Neural crest cell (in vitro differentiated cells): ENCODE measurements at places on chromosomes 1 and 21. TPM values are rescaled to one million over a fixed set of nuclear protein-coding genes. Genes with fewer than 3 reads are reported as not detected.

DNA sequence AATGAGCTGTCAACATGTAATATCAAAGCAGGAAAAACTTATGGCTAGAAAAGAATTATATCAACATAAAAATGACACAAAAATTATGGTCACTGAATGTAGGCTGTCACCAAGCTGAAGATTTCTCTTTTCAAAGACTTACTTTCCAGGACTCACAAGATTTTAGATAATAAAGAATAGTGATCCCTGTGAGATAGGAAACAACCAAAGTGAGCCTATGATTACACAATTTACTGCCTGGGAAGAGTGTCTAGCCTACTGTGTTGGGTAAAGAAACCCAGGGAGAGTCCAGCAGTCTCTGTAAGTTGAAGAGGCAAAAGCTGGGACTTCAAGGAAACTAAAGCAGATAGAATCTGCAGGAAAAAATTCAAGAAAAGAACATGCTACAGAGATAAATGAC, 20.2 kb upstream of the RGS1 start:
- no peak overlapping the region for H3K27ac ChIP-seq
- DNase-seq: no peak
- no peaks in the 10 kb centered on the region for H3K27me3 ChIP-seq
- no peaks in the 10 kb centered on the region for H3K36me3 ChIP-seq
- H3K4me1 ChIP-seq: peaks cover 4% of the 10 kb centered on the region

- H3K27ac ChIP-seq: no peak overlapping the region
- peaks cover 16% of the 10 kb centered on the region for H3K4me1 ChIP-seq
- no peaks in the 10 kb centered on the region for H3K36me3 ChIP-seq
- peaks cover 5% of the 10 kb centered on the region for H3K27me3 ChIP-seq
- no peak overlapping the region for H3K4me3 ChIP-seq
- no peak for DNase-seq
Measured at GRCh38 chr21:35924714-35925301, 135.5 kb downstream of the SETD4 start.

IL10RB gene
- 5.8 and 7.1 TPM in 2 replicates for total RNA-seq

DNA sequence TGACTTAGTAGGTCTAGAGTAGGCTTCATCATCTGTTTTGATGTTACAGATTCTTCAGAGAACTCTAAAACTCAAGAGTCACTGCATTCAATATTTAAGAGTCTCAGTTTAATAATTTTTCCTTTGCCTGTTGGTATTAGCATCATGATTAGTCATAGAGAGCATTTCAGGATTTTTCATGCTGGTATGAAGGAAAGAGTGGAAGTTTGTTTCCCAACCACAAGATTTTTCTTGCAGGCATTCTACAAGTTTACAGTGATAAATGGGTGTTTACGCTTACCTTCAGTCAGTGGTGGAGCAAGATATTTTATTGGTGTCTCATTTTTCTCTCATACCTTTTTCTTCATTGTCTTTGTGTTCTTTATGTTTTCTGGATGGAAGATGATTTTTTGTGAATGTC, 58.4 kb upstream of the MYOCOS start:
- no peak for DNase-seq
- no peak overlapping the region for H3K27ac ChIP-seq
- no peaks in the 10 kb centered on the region for H3K4me1 ChIP-seq
- H3K4me3 ChIP-seq: no peak overlapping the region
- peaks cover 29% of the 10 kb centered on the region for H3K36me3 ChIP-seq

SPRR1A gene
- not detected in 2 replicates for total RNA-seq

- peak overlapping the region; percentile 69 for H3K27ac ChIP-seq
- peaks cover 4% of the 10 kb centered on the region for H3K36me3 ChIP-seq
Measured at GRCh38 chr1:116151739-116152576, 40.8 kb downstream of the MAB21L3 start.

GRCh38 chr1:214850432-214851050, 232.0 kb upstream of the KCNK2 start:
- no peak overlapping the region for H3K27ac ChIP-seq
- H3K4me1 ChIP-seq: no peaks in the 10 kb centered on the region
- no peak overlapping the region for H3K4me3 ChIP-seq
- DNase-seq: no peak
- no peaks in the 10 kb centered on the region for H3K36me3 ChIP-seq

- no peaks in the 10 kb centered on the region for H3K27me3 ChIP-seq
- peaks cover 1% of the 10 kb centered on the region for H3K4me1 ChIP-seq
Measured at GRCh38 chr1:76627901-76628300, 239.4 kb upstream of the ST6GALNAC5 start.

SETD4 gene
- 26.0 and 28.4 TPM in 2 replicates for total RNA-seq

DNA sequence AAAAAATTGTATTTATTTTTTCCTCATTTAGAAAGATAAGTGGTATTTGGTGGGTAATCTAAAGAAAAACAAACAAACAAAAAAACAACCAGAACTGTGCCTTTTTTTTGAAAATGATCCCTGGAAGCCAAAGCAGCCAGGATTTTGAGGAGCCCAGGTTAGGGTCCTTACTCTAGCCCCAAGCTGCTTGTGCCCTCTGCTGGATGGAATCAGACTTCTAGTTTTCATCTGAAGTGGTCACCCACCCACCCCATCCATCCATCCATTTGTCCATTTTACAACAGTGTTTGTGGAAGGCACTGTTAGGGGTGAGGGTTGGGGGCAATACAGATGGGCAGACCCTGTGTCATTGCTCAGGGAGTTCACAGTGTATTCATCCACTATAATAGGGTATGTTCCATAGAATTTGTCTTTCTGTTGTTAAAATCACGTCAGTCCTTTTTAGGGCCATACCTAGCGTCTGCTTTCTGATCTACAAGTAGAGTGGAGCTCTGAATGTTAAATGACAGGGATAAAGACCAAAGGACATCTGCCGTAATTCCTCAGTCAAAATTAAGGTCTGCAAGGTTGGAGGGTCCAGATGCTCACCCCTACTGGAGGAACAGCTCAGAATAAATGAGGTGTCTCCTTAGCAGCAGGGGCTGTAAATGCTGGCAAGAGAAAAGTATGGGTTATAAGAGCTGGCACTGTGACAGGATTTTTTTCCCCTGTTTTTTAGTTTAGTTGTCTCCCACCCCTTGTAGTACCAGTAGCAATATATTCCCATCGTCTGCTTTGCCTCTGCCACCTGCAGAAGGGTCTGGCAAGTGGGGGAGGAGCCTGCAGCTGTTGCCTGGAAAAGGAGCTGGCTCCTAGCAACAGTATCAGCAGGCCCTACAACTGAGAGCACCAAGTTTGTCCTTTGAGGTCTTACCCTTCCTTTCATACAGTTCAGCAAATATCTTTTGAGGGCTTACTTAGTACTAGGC, 3.2 kb downstream of the LRRC42 start:
- H3K4me1 ChIP-seq: peaks cover 43% of the 10 kb centered on the region
- no peaks in the 10 kb centered on the region for H3K27me3 ChIP-seq
- no peaks in the 10 kb centered on the region for H3K36me3 ChIP-seq
- DNase-seq: peak; percentile 36

SLC35A3 gene
- total RNA-seq: 12.0 and 12.6 TPM in 2 replicates

- no peaks in the 10 kb centered on the region for H3K4me1 ChIP-seq
- H3K4me3 ChIP-seq: no peak overlapping the region
- H3K27me3 ChIP-seq: peaks cover 3% of the 10 kb centered on the region
- peak; percentile 17 for DNase-seq
- H3K27ac ChIP-seq: no peak overlapping the region
Measured at GRCh38 chr1:223670458-223671159, 5.1 kb upstream of the CAPN8 start.
